ENCODE measurements at places on chromosomes 3 and 15.

DNA sequence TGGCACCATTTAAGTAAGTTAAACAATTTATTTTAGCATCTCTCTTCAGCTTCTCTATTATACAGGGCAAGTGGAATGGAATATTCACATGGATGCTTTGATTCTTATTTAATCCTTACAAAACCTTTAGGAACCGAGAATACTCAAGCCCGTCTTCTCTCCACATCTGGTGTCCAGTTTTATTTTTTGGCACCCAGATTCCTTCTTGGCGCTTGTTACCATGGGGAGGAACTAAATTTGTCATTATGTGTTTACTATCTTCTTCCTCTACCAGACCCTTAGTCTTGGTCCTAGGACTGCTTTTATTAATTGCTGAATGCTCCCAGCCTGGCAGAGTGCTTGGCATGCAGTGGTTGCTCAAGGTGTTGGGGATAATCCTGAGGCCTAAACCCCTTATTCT is 138.8 kb downstream of the CACNA2D3 start:
- no peak for DNase-seq

DNA sequence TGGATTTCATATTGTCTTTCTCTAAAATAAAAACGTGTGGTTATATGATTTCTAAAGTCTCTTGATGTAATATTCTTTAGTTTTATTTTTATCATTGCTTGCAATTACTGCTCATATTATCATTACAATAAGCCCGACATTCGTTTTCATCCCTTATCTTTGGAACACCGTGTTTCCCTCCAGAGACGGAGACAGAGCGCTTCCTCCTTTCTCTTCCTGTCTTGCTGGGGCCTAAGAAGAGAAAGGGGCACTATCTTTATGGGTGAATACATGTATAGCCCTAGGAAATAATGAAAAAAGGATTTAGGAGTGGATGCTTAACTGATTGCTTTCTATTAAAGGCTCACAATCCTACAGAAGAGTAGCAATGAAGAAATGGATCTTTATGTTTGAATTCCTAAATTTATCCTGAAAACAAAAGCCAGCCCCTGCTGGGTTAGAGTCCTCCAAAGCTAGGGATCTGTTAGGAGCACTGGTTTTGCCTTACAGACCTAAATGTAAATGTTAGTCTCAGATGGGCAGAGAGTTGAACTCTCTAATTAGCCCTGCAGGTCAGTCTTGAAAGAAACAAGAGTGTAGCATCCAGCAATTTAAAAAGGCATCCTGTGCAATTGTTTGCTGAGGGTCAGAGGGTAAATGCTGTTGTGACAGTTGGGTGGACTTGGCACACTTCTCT is 145.1 kb downstream of the TP63 start:
- DNase-seq, result no peak

- DNase-seq, result peak; percentile 26
Observed at GRCh38 chr15:65377105-65377975, 462 bp downstream of the IGDCC3 start.

DNA sequence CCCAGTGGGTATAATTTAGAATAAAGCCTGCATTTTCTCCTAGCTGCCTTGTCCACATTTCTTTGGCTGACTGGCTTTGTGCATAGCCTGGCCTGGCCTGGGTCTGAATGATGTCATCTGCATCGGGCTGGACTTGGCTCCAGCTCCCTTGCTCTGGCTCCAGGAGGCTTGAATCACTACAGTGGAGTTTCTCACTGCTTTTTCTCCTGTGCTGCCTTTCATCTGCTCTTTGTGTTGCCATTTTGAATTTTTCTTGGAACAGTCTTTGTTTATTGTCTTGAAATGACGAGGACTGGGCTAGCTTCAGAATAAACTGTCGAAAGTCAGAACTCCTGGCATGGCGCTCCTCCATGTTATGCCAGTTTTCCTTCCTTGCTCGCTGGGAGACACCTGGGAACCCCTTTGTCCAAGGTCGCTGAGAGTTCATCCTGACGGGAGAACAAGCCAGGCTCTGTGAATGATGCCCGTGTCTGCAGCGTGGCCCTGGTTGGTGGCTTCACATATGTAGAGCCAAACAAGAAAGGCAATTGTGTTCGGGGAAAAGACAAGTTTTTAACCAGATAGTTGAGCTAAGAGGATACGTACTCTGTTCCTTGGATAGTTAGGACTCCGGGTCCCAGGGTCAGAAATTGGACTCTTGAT is 258.9 kb downstream of the PDZRN3 start:
- DNase-seq, result no peak

DNA sequence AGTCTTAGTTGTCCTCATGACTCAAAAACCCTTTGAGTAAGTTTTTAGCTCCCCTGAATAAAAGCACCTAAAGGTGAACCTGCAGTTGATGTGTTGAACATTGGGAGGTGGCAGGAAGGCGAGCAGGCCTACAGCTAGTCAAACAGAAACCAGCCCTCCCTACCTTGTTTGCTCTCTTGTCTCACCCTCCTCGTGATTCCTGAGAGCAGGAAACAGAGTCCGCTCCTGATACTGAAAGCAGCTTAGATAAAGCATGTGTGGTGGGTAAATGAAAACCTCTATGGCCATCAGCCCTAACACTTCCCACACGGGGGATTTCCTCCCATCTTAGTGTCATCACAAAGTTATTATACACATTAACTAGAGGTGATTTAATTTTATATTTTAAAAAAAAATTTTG is 21.8 kb upstream of the CLDN18 start:
- DNase-seq, result no peak

- DNase-seq, result no peak
Observed at GRCh38 chr3:143977341-143978262, 6.0 kb downstream of the DIPK2A start.

DNA sequence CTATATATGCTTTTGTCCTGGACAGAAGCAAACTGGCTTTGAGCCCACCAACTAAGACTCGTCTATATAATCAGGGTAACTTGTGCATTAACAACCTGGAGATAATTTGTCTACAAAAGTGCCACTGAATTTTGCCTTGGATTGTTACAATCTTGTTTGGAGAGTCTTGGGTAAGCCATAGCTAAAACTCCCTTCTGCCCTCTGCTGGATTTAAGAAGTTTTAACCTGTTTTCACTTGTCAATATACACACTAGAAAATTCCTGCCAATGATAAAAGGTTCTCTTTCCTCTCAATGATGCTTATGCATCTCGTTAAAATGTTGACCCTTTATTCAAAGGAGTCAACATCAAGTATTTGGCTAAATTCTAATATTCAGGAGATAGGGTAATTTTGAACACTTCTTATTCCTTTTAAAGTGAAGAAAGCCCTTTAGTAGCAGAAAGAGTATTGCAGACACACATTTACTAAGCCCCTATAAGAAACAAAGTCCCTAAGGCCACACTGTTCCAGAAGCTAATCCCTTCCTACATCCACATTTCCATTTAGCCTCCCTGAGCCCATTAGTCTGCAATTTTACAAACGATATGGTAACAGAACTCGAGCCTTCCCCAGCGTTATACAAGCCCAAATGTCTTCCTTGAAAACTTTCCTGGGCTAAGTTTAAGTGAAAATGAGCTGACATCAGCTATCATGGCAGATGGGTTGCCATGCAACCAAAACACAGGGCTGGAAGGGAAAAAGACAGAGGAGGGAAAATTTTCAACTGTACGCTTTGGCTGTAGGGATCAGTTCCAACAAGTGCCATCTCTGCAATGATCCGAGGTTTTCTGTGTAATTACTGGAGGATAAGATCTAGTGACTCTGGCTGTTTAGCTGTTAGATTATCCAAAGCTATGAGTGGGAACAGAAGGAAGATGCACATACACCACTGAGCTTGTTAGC is 75.9 kb upstream of the FGF12 start:
- peak; percentile 66 for DNase-seq

GRCh38 chr3:25505581-25505980 is 77.5 kb downstream of the RARB start:
- no peak for DNase-seq

GRCh38 chr3:139286825-139287224 is 57.0 kb upstream of the MRPS22 start:
- DNase-seq, result no peak

DNA sequence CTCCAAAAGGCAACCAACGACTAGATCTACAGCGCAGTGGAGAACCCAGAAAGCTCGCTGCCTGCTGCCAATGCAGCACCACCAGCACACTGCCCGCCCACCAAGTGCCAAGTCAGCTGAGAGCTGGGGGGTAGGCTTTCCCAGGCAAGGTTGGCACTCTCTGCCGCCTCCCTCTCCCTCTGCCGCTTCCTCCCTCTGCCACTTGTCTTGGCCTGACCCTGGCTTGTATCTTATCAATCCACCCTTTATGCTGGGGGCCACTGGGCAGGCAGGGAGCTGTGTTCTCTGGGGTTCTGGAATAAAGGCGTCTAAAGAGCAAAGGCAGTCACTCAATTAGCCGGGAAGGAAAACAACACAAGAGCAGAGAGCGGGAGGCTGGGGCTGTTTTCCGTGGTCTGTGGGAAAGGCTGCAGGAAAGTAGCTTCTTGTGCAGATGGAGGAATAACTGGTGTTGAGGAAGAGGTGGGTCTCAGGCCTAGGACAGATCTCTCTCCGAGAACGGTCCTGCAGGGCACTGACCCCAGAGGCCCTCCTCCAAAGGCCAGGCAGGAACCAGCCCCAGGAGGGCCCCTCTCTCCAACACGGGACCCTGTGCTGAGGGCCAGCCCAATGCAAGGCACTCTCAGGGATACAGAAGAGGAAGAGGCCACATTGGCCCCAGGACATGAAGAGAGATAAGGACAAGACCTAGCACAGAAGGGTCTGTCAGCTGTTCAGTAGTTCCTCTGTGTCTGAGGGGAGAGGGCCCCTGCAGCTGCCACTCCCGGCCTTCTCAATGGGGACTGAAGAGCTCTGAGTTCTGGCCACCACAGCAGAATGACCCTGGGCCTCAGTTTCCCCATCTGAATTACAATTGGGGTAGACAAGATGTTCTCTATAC is 30.8 kb downstream of the ACSBG1 start:
- no peak for DNase-seq

- DNase-seq, result peak; percentile 29
Observed at GRCh38 chr3:46359733-46360493, 6.0 kb downstream of the CCR2 start.

GRCh38 chr15:63157891-63158431 is 684 bp upstream of the RPS27L start:
- DNase-seq, result peak; percentile 52

DNA sequence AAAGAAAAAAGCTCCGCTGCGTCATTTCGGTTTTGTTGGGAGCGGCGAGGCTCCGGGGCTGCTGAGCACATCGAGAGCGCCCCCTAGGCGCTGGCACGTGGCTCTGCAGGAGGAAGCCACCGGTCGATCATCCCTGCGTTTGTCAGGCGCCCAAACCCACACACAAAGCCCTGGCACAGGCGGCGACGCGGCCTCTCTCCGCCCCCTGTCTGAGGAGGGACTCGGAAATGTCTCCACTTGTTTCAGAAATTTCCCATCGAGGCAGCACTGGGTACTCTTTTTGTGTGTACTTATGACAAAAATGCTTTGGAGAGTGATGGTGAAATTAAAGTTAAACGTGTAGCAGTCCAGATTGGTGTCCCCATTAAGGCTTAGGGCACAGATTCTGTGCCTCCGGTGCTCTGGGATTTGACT is 407.3 kb upstream of the ONECUT1 start:
- DNase-seq, result peak; percentile 69
